ENCODE measurements at places on chromosomes 12 and 14.

- DNase-seq: no peak
These were observed 8.3 kb downstream of the RNASE6 start for GRCh38 chr14:20789230-20789813.

DNA sequence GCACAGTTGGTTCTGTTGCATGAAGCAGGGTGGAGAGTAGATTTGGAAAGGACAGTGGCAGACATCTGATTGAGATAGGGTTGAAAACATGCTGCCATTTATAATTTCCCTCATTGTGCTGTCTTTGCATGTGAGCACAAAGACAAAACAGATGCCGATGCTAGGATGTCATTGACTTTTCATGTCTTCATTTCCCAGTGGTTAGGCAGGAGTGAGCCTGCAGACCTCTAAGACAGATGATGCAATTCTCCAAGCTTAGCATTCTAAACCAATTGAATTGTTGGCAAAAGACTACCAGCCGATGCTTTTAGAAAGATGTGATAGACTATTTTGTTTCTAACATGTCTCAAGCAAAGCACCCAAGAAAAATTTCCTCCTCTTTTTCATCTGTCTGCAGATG, 37.1 kb upstream of the PELI2 start:
- no peak for DNase-seq

GRCh38 chr12:84772281-84772680, 140.3 kb downstream of the SLC6A15 start:
- no peak for DNase-seq

- no peak for DNase-seq
These were observed 384.5 kb upstream of the DCN start for GRCh38 chr12:91567100-91567485.

GRCh38 chr14:26026384-26026783, 571.4 kb downstream of the NOVA1 start:
- no peak for DNase-seq
